ENCODE measurements at places on chromosomes 12 and 14.

DNA sequence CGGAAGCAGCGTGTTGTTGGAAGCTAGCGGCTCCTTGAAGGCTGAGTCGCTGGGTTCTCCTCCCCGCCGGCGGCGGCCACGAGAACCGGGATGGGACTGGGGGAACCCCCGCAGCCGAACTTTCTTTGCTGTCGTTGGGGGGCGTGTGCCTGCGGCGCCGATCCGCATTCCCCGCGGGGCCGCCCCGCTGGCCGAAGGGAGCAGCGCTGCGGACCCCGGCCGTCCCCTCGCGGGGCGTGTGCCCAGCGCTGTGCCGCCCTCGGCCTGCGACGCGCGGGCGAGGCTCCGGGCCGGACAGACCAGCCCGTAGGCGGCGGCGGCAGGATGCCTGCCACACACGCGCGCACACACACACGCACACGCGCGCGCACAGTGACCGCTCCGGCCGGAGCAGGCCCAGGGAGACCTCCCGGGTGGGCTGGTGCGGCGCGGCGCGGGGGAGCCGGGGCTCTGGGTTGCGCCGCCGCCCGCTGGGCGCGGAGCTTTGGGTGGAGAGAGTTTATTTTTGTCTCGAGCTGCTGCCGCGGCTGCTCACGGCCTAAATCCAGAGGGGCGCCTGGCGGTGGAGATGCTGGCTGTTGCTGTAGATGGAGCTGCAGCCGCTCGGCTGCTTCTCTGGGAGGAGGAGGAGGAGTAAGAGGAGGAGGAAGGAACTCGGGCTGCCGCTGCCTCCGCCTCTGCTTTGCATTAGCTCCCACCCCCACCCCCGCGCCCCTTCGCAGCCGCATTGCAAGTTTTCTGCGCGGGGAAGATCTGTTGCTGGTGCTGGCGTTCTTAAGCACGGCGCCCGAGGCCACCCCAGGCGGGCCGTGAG, at the start of gene SAMD4A:
Gene SAMD4A, plus strand, starts transcription at position 719 of the 814 bp plus-strand sequence. CDS start 789 bp downstream, outside the sequence.
- DNase-seq: peak; percentile 78

DNA sequence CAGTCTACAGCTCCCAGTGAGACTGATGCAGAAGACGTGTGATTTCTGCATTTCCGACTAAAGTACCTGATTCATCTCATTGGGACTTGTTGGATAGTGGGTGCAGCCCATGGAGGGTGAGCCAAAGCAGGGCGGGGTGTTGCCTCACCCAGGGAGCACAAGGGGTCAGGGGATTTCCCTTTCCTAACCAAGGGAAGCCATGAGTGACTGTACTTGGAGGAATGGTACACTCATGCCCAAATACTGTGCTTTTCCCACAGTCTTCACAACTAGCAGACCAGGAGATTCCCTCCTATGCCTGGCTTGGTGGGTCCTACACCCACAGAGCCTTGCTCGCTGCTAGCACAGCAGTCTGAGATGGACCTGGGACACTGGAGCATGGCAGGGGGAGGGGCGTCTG, 21.0 kb upstream of the ABCC9 start:
- no peak for DNase-seq

DNA sequence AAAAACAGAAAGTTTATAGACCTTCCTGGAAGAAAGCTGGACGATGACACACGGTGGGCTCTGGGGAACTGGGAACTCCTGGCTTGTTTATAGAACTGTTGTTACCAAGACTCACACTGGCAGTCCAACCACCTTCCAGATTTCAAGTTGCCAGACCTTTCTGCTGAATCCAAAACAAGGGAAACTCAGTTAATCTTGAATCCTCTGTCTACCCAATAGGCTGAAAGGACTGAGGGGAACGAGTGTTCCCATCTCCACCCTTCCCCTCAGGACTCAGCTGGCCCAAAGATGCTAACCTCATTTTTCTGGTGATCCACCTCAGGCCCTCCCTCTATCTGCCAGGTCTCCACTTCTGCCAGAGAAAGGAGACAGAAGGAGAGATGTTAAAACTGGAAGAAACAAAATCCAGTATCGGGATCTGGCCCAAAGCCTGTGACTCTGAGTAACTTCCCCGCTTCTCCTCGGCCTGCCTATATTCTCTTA, 231.4 kb downstream of the ANO2 start:
- no peak for DNase-seq

DNA sequence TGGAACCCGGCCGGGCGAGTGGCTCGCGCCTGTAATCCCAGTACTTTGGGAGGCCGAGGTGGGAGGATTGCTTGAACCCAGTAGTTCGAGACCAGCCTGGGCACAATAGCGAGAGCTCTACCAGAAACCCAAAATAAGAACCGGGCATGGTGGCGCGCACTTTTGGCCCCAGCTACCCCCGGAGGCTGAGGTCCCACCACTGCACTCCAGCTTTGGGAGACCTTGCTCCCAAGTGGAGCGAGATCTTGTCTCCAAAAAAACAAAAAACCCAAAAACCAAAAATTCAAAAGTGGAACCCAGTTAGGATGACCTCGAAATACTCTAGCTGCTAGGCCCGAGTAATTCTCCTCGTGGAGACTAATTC, 769 bp upstream of the VTI1B start:
- DNase-seq: no peak

DNA sequence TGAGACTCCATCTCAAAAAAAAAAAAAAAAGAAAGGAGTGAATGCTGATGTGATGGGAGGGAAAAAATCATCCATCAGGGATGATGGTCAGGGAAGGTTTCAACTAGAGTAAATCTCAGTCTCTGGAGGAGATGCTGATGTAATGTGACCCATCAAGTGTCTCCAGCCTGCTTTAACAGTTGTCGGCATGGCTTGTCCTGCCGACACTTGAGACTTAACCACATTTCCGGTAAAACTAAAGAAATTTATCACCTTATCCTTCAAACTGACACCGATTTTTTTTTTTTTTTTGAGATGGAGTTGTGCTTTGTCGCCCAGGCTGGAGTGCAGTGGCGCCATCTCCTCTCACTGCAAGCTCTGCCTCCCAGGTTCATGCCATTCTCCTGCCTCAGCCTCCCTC, 21.5 kb upstream of the ANAPC5 start:
- no peak for DNase-seq

GRCh38 chr14:93347850-93348249, 868 bp downstream of the COX8C start:
- no peak for DNase-seq

GRCh38 chr12:46516933-46517578, 144.5 kb upstream of the SLC38A2 start:
- DNase-seq: no peak

DNA sequence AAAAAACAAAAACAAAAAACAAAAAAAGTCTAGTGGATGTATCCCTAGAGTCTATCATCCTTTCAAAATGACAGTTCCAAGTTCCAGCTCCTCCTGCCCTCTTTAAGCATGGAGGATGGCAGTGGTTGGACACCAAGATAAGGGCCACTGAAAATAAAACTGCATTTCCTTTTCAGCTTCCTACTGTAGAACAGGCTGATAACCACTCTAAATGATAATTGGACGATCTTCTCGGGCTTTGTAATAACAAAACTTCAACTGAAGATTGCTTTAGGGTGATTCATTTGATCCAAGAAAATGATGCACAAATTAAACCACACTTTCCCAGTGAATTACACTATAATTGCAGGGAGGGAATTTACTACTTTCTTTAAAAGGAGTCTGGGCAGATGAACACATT, 42.2 kb upstream of the CRACR2A start:
- DNase-seq: no peak

GRCh38 chr12:129665414-129665813, 238.4 kb downstream of the TMEM132D start:
- no peak for DNase-seq

GRCh38 chr12:105396024-105396423, 65.5 kb downstream of the C12orf75 start:
- DNase-seq: no peak

- DNase-seq: peak; percentile 71
Observed at GRCh38 chr12:51217133-51217967, 512 bp downstream of the POU6F1 start.

DNA sequence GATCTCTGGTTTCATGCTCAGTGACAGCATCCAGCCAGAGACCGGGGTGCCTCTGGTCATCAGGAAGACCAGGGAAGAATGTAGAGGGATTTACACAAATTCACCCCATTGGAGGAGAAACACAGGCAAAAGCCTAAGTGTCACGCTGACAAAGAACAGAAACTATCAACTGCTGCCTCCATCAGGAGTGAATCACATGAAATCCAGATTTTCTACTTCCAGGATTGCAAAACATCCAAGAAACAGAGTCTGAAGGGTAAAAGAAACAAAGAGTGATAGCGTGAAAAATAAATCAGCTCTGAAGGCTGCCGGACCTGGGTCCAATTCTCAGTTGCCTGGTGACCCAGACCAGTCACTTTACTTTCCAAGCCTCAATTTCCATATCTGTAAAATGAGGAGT, 136.1 kb upstream of the MAP1LC3B2 start:
- DNase-seq: no peak

DNA sequence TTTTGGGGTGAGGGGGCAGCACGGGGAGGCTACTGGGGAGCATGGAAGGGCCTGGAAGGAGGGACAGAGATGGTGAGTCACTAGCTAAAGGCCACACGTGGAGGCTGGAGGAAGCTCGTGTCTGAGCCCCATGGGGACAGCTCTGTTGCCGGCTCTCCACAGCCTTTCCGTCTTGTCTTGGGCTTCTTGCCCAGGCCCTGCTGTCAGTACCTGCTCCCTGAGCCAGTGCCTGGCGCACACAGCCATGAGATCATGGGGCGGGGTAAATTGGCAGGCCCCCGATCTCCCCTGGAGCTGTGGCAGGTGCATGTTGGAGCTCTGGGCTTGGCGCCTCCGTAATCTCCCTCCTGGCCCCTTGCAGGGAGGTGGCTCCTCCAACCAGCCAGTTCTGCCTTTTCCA, 16.1 kb upstream of the KRT80 start:
- peak; percentile 94 for DNase-seq

DNA sequence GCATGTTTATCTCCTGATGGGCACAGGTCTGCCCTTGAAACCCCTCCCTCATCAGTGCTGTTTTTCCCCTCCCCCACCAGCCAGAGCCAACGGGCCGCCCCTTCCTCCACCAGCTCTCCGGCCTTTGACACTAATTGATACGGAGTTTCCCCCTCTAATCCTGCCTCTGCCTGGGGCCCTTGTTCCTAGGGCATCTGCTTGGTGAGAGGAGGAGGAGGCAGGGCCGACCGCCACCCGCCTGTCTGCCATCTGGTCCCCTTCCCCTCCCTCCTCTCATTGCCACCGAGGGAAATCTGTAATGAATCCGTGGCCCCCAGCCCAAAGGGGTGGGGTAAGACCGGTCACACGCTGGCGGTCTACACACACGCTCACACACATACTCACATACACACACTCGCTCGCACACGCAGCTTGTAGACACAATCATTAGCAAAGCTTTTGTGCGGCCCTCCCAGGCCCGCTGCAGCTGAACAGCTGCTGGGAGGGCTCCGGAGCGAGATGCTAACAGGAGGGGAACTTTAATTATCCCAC, 27.4 kb downstream of the SRRM4 start:
- no peak for DNase-seq

GRCh38 chr12:54207539-54208294, 18.9 kb upstream of the SMUG1 start:
- peak; percentile 73 for DNase-seq

DNA sequence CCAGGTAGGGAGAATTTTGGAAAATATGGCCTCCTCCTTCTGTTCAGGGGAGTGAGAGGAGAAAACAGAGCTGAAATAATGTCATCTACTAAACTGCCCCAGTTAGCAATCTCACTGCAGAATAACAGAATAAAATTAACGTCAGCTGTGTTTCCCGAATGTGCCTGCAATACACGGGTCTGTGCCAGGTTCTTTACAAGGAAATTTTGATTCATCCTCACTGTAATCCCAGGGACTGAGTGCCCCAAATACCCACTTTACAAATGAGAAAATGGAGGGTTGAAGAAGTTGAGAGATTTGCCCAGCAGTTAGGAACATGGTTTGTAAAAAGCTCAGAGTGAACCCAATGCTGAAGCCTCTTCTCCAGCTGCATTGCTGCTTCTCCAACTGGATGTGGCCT, 21.3 kb upstream of the SERPINA6 start:
- no peak for DNase-seq

- no peak for DNase-seq
Observed at GRCh38 chr14:32136027-32136825, 59.1 kb downstream of the ARHGAP5 start.

DNA sequence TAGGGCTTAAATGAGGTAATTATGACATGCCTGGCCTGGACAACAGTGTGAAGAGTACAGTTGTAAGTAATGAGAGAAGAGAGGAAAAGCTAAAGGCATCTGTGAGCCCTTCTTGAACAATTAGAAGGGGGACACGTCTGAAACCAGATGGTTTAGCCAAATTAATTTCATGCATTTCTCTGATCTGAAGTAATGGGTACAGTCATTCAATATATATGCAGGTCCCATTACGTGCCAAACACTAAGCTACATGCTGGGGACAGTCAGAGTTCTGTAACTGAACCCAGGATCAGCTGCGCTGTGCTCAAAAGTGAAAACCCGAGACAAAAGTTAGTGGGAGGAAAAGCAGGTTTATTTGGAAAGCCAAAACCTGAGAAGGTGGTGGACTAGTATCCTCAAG, 207.2 kb upstream of the TMTC1 start:
- DNase-seq: no peak

DNA sequence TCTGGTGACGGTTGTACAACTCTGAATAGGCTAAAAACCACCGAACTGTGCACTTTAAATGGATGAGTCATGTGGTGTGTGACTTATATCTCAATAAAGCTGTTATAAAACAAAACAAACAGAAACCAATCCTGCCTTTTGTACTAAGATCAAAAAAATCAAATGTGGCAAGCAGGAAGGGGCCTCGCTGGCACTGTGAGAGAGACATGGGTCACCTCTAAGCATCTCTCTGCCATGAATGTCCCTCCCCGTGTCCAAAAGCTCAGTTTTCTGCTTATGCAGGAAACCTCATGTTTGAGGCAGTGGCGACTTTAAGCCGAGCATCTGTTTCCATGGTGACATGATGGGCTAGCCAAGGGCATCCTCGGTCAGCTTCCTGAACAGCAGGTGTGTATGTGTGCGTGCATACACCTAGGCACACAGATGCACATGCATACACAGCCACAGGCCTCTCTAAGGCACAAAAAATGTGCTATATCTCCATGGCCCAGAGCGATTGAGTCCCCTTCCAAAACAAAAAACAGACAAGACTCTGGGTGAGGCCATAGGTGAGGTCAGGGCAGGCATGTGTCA, 44.4 kb downstream of the ARL6IP4 start:
- DNase-seq: no peak

GRCh38 chr12:1250641-1251040, 259.6 kb downstream of the ERC1 start:
- DNase-seq: no peak

GRCh38 chr14:77314539-77315457, 5.9 kb downstream of the POMT2 start:
- DNase-seq: no peak

- no peak for DNase-seq
Observed at GRCh38 chr12:59500335-59500734, 95.5 kb upstream of the SLC16A7 start.

GRCh38 chr14:25086081-25086480, 36.1 kb upstream of the STXBP6 start:
- DNase-seq: no peak

GRCh38 chr12:3279415-3279780, 202.2 kb downstream of the TSPAN9 start:
- peak; percentile 67 for DNase-seq

GRCh38 chr14:74558655-74559054, 53.4 kb downstream of the LTBP2 start:
- peak; percentile 46 for DNase-seq
